GM12878 (cell line): ENCODE measurements at places on chromosomes 16 and 17.

DNA sequence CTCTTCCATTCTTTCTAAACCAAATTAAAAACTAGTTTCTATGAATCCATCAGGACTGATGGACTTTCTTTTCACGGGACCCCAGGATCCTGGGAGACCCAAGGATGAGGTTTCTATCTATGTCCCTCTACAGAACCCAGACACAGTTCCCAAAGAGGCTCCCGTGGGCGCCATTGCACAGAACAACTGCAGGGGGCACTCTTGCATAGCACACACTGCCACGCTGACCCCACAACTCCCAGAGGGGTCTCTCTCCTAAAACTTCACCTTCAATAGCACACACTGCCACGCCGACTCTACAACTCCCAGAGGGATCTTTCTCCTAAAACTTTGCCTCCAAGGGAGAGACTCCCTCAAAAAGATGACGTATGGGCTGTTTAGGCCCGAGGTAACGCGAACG is 9.0 kb downstream of the ABR start:
- DNase-seq = no peak

GRCh38 chr17:66673668-66674276 is 161.1 kb upstream of the CACNG5 start:
- no peak for DNase-seq

DNA sequence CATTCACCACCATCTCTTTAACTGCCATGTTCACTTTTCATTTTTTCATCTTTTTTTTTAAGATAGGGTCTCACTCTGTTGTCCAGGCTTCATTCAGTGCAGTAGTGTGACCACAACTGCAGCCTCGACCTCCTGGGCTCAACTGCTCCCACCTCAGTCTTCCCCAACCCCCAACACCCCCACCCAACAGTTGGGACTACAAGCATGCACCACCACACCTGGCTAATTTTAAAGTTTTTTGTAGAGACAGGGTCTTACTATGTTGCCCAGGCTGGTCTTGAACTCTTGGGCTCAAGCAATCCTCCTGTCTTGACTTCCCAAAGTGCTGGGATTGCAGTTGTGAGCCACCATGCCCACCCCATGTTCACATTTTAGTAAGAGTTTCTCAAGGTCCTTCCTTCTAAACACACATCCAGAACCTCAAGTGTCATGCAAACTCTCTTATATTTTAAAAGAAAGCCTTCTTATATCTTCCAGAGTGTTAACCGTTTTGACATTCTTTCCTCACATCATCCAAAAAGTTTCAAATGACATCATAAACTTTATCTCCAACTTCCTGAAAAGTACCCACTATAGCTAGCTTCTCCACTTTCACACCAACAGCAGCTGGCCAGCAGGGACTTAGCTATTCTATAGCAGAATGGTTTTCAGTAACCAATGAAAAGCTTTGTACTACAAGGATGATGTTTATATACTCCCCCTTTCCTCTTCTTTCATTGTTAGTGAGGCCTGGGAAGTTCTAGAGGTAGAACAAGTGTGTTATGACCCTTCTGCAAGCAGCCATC is 49.3 kb downstream of the TRAF4 start:
- no peak for DNase-seq

- DNase-seq = no peak
Observed at GRCh38 chr16:17657045-17657444, 186.3 kb upstream of the XYLT1 start.

- no peak for DNase-seq
Observed at GRCh38 chr17:62902531-62903220, 63.4 kb upstream of the TANC2 start.

DNA sequence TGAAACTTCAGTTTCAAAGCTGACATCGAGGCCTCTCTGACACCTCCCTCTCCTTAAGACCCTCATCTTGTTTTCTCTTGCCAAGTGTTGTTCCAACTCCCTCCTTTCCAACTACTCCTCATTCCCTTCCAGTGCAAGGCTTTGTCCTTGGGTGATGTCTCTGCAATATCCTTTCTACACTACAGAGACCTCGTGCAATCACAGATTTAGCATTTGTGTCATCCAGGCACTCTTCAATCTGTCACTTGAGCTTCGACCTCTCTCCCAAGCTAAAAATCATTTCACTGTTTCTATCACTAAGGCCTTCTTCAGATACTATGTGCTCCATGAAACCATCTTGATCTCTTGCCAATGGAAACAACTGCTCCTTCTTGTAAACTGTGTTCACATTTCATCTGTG is 31.6 kb downstream of the TEKT3 start:
- DNase-seq = no peak

DNA sequence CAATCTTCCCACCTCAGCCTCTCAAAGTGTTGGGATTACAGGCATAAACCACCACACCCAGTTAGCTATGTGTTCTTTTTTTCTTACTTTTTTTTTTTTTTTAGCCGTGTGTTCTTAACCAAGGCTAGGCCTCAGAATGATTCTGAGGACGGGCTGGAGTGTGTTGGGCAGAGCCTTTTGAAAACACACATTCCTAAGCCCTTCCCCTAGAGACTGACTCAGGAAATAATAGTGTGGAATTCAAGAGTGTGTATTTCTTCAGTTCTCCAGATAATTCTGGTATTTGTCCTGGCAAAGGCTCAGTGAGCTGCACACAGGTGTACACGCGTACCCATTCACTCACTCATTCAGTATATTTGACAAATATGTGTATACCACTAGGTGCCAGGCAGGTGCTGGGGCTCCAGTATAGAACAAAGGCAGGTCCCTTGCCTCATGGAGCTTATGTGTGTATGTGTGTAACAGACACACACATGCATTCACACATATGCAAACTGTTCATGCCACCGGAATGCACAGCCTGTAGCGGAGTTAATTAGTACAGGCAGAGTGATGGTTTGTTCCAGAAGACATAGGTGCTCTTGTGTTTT is 19.4 kb upstream of the NFATC3 start:
- DNase-seq = no peak

- DNase-seq = no peak
Observed at GRCh38 chr17:75371981-75372380, 33.5 kb downstream of the GRB2 start.

GRCh38 chr16:27433636-27434035 is 31.7 kb downstream of the IL21R start:
- no peak for DNase-seq
